AG10803 (cell line): ENCODE measurements at places on chromosomes 2 and 18.
A peak's percentile ranks its signal among the peaks of the same experiment; 100 is the strongest.

- DNase-seq: no peak
Observed at GRCh38 chr2:233674995-233675394, 3.3 kb downstream of the UGT1A9 start.

DNA sequence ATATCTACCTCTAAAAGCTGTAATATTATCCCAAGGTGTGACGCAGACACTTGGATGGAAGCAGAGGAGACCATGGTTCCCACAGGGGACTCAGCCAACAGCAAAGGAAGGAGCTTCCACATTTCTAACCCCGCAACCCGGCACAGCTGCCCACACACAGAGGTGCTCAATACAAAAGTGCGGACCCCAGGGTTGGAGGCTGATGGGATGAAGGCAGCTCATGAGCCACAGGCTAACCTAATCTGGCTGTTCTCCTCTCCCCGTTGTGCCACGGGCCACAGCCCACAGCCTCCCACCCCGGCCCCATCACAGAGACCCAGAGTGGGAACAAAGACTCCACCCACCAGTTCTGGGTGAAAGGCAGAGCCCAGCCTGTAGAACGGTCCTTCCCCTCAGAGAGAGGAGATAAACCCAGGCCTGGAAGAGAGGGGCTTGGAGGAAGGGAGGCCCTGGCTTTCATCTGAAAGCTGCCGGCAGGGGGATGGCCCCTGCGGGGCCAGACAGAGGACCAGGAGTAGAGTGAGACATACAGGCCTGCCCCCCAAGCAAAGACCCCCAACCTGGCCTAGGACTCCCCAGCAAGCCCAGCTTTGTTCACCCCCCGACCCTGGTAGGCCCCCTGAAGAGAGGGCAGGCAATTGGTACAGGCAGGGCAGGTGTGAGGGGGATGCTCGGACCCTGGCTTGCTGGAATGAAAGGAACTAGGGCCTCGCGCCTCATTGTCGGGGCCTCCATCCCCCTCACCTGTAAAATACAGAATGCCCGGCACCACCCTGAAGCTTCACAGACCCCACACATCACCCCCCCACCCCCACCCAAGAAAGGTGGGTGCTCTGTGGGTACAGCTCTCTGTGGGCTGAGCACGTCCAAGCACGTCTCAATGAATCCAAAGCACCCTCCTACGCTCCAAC is 6.9 kb downstream of the RAB17 start:
- DNase-seq: no peak

DNA sequence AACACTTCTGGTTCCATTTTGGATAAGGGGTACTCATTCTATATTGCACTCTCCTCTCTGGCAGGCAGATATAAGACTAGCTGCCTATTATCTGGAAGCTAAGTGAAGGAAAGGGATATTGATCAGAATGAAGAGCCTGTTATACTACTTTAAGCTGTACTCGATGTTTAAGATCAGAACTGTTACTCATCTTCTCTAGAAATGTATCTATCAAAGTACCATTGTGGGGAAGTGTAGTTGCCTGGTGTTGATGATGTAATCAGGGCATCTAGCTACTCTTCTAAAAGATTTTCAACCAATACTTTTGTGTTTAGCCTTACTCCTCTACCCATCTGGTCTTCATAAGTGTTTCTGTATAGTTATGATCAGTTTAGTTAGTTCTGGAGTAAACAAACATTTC is 5.8 kb downstream of the CAMKMT start:
- no peak for DNase-seq

GRCh38 chr2:241639385-241639784 is 1.9 kb downstream of the ATG4B start:
- no peak for DNase-seq

DNA sequence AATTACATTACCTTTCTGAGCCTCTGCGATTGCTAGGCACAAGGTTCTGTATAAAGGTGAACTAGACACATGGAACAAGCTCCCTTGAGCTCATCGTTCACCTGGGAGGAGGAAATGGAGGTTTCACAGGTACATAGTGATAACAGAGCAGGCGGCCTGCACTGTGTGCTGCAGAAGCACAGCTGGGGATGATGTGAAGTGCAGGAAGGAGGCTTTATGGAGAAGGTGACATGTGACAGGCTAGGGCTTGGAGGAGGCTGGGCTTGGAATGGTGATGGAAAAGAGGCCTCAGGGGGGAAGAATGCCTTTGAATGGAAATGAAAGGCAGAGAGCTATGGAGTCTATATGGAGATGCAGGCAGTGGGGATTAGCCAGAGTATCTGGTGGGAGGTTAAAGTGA is 22.9 kb downstream of the MARCHF4 start:
- DNase-seq: no peak

- peak; percentile 100 for DNase-seq
Observed at GRCh38 chr2:37916512-37917082, 8.5 kb upstream of the RMDN2 start.

DNA sequence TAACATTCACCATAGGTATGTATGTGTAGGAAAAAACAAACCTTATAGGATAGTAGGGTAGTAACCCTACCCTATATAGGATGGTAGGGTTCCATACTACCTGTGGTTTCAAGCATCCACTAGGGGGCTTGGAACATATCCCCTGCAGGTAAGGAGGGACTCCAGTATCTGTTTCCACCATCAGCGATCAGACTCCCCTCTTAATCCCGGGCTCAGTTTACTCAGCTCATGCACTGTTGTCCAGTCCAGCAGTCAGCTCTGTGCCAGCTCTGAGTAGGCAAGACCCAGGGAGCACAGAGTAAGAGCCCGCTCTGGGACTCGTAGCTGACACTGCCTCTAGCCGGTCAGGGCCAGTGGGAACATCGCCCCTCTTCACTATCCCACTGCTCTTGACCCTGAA is 61.7 kb downstream of the MEX3C start:
- DNase-seq: no peak

DNA sequence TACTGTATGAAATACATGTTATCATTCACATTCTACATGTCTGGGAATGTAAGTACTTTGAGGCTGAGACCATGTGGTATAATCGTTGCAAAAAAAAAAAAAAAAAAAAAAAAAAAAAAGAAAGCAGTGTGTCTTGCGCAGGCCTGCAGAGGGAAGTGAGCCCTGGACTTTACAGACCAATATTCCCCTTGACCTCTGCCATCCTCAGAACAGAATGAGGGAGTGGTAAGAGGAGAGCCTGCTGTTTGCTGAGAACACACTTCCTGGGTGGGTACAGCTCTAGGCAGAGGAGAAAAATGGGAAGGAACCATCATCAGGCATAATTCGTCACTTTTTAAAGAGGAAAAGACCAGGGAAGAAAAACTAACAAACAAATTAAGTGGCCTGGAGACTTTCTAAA is 28.8 kb upstream of the TBC1D8 start:
- no peak for DNase-seq

DNA sequence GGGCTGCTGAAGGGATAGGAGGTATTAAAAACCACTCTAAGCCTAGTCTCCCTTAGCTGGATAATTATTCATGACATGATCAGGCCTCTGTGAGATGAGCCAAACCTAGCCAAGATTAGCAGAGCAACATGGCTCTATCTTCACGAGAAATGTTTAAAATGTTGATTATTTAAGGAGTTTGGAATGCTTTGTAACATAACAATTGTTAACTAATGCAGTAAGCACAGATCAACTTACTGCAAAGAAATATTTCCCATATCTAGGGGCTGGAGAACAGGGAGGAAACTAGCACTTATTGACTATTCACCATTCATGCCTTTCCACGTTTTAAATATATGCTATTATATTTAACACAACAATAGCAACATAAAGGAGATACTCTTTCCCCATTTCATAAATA is 833.7 kb upstream of the CHAC2 start:
- no peak for DNase-seq

- no peak for DNase-seq
Observed at GRCh38 chr2:49029406-49029805, 124.9 kb downstream of the FSHR start.

DNA sequence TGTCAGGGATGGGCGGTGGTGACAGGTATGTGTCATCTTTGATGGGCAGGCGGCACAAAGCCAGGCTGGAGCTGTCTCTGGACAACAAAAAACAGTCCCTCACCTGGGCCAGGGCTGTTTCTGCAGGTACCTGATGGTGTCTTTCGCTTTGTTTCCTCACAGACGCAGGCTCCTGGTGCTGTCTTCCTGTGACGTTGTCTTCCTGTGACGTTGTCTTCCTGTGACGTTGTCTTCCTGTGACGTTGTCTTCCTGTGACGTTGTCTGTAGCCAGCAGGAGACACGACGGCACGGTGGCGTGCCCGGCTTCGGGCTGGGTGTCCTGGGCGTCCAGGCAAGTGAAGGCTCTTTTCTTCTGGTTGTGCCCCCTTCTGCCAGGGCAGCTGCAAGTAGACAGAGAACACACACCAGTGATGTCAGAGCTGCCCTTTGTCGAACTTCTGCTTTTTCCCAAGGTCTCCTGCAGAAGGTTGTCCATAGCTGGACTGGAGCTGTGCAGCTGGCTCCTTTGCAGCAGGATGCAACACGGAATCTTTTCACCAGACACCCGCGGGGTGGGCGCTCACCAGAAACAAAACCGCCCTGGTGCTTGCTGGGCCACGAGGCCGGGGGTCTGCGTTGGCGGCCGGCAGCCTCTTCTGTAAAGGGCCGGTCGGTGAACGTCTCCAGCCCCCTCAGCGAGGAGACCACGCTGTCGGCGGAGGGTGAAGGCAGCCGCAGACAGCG is 21.1 kb downstream of the GPR35 start:
- DNase-seq: no peak

DNA sequence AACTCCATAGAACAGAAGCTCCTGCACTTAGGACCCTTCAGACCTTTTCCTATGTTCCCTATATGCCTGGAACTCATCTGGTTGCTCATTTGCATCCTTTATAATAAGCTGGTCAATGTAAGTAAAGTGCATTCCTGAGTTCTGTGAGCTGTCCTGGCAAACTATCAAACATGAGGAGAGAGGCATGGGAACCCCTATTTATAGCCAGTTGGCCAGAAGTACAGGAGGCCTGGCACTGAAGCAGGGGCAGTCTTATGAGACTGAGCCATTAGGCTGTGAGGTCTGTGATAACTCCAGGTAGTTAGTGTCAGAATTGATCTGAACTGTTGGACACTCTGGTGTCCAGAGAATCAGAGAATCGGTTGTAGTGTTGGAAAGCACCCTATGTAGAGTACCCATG is 88.4 kb downstream of the EHD3 start:
- DNase-seq: peak; percentile 59

GRCh38 chr2:120395221-120396012 is 49.5 kb downstream of the INHBB start:
- no peak for DNase-seq

DNA sequence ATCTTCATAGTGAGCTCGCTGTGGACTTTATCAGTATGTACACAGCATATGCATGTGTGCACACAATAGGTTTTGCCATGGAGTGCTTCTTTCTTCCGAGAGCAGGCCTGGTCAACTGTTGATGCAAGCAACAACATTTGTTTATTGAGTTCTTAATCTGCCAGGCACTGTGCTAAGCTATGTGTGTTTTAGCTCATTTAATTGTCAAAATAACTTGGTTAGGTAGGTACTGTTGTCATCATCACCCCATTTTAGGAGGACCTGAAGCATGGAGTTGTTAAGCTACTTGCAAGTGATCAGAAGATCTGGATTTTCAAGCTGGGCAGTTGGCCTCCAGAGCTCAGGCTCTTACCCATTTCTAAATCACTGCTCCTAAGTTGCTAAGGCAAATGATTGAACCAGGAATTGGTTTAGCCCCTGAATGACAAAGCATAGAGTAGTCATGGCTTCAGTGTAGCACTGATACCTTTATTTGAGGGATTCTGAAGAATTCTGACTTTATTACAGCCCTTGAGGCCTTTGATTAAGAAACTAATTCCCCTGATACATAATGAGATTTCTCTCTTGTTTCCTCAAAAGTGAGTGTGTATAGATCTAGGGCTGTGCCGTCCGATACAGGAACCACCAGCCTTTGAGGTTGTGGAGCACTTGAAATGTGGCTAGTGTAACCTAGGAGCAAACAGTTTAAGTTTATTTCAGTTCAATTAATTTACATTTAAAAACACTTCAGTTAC is 132.9 kb downstream of the FMNL2 start:
- no peak for DNase-seq

- DNase-seq: no peak
Observed at GRCh38 chr18:46341986-46342525, 237.9 kb downstream of the HAUS1 start.

DNA sequence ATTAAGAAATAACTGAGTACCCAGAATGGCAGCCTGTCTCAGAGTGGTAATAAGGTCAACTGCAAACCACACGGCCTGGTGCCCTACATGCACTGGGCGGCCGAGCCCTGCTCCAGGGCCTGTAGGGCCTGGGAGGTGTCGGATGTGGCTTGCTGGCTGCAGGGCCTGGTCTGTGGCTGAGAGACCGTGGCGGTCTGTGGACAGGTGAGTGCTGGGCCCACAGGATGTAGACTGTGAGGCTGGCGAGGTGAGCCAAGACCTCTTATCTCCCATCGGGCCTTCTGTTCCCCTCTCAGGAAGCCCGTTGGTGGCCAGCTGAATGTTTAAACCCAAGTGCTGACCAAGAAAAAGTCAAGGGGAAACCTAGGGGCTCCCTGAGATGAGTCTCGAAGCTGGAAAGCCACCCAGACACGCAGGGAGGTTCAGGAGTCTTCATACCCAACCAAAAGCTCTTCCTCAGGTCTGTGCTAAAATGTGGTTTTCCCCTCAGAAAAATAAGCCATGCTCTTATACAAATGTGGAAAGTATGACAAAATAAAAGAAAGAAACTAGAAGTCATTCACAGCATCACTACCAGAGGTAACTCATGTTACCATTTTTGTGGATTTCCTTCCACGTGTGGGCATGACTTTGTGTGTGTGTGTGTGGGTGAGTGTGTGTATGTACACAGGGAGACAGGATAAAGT is 47.7 kb upstream of the CTDP1 start:
- DNase-seq: no peak

- no peak for DNase-seq
Observed at GRCh38 chr2:200211643-200212042, 94.8 kb upstream of the SPATS2L start.

DNA sequence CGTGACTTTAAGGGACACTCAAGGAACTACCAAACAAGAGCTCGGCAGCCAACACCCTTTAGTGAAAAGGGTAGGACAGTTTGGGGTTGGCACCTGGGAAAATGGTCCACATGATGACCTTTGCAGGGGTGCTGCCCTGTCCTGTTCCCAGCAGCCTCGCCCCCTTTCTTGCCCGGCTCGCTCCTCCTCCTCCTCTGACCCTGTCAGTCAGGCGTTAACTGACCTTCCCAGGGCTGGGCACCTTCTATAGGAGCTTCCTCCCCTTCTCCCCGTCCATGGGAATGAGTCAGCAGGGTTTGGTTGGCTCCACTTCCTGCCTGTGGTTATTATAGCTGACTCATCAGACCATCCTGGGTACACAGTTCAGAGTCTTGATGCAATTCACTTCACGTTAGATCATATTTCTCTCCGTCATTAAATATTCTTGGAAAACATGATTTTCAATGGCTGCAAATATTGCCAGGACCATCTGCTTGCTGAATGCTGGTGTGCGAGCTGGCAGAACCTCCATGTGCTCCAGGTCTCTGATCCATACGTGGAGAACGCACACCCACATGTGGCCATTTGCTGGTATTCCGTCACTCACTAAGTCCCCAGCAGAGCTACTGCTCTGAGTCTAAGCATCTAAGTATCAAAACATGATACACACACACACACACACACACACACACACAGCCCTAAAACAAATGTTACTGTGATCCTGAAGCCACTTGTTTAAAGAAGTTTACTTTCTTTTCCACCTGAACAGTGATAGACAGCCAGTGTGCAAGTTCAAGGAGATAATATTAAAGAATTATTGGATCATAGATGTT is 185.0 kb downstream of the ANAPC1 start:
- peak; percentile 97 for DNase-seq
